ENCODE measurements at places on chromosomes 4 and X. TPM values are rescaled to one million over a fixed set of nuclear protein-coding genes. Genes with fewer than 3 reads are reported as not detected.
A peak's percentile ranks its signal among the peaks of the same experiment; 100 is the strongest.

DNA sequence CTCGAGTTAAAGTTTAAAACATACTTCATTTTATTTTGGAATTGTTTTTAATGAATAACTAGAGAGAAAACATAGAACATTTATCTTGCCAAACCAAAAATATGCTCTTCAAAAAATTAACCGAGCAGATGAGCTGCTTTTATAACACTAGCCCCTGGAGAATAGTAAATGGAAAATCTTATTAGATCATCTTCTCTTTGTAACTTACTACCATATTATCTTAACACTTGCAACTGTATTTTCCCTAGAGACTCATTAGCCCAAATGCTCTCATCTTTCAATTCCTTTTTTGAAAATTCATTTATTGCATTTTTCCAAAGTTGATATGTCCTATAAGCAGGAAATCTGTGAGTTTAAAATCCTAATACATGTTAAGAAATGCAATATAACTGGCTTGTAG is 143.3 kb downstream of the CAMK2D start:
- no peak for DNase-seq

DNA sequence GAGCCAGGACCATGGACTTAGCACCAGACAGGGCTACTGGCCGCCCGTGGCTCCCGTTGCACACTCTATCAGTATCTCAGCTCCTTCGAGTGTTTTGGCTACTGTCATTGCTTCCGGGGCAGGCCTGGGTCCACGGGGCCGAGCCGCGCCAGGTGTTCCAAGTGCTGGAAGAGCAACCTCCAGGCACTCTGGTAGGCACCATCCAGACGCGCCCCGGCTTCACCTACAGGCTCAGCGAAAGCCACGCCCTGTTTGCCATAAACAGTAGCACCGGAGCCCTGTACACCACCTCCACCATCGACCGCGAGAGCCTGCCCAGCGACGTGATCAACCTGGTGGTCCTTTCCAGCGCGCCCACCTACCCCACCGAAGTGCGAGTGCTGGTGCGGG is 1.6 kb downstream of the FAT4 start:
- peak; percentile 37 for DNase-seq

GRCh38 chr4:29390921-29391320 is 1329.2 kb upstream of the PCDH7 start:
- DNase-seq = no peak

- peak; percentile 67 for DNase-seq
Observed at GRCh38 chrX:75155827-75156525, at the start of gene ABCB7. ABCB7 (minus strand) TSS chrX:75156283; CDS start chrX:75156272, 11 bp downstream.

GRCh38 chrX:153926858-153927671 is 1.0 kb upstream of the ARHGAP4 start:
- DNase-seq = no peak

GRCh38 chr4:136121426-136121825 is 1410.9 kb downstream of the PCDH18 start:
- DNase-seq = no peak

ANAPC10 gene
- 5.8 TPM for total RNA-seq

DNA sequence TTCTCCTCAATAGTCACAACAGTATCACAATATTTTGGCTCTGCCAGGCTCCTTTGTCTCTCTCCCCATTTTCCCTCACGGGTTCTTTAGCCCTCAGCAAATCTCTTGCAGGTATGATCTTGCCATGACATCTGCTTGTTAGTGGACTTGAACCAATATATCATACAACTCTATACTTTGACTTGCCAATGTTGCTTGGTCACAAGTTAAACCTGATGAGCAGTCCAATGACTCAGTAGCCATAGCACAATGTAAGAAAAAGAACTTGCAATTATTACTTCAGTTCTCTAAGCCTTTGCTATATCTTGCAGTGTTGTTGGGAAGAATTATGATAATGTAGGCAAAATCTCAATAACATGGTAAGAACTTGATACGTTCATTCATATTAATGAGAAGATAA is 174.6 kb upstream of the NRK start:
- DNase-seq = no peak

GRCh38 chrX:3362956-3363355 is 16.5 kb upstream of the MXRA5 start:
- no peak for DNase-seq

ARHGAP6 gene
- 3.2 TPM for total RNA-seq
